Thoracic aorta (tissue), 2 donors: ENCODE measurements at places on chromosomes 16 and 17.

GRCh38 chr16:7351610-7352510, 19.2 kb downstream of the RBFOX1 start:
- no peak for DNase-seq

- no peak for DNase-seq
Observed at GRCh38 chr16:13684819-13685563, 235.0 kb upstream of the ERCC4 start.

DNA sequence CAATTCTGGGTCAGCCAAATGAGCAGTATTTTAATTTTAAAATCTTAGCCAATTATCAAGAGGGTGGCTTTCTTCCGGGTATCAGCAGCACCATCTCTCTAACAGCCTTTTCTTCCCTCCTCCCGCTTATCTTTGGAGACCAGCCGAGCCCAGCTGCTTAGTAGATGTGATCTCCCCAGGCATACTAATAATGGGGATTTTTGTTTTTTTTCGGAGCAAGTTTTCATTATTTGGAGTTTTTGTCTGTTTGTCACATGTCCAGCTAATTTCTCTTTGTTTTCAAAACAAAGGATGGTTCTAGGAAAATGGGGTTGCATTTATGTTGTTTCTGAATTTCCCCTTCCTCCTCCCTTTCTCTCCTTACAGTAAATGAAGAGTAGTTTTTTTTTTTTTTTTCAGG, 170.5 kb upstream of the MPHOSPH6 start:
- DNase-seq = no peak

DNA sequence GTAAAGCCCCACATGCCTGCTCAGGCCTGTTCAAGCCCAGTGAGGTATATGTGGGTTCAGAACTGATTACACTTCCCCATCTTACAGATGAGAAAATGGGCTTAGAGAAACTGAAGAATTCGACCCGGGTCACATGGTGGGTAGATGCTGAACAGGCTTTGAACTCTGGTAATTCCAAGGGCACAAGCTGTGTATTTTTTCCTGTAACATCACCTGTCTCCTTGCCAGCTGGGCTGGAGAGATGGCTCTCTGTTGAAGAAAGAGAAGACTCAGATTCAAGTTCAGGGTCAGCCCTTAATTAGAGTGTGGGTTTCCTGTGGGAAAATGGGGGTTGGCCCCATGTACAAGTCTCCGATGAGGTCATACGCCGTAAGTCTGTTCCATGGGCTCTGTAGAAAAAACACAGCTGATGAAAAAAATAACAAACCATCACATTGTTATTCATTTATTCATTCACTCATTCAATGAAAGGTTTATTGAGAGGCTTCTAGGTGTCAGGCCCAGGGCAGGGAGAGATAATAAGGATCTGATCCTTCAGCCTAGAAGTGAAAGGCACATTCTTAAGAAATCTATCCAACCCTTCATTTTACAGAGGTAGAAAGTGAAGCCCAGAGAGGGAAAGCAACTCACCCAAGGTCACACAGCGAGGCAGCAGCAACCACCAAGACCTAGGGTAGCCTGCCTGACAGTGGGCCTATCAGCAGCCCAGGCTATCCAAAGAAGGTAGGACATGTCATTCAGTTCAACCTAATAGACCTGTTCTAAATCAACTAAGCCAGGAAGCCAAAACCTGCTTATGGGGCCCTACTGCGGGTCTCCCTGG, 482.8 kb downstream of the SOX9 start:
- DNase-seq = no peak

DNA sequence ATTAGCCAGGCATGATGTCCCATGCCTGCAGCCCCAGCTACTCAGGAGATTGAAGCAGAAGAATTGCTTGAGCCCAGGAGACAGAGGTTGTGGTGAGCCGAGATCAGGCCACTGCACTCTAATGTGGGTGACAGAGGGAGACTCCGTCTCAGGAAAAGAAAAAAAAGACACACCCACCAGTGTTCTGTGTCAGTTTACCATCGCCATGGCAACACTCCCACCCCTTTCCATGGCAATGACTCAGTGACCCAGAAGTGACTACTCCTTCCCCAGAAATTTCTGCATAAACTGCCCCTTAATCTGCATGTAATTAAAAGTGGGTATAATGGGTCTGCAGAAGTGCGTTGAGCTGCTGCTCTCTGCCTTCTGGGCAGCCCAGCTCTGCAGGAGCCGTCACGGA, 4.0 kb upstream of the ZC3H18 start:
- DNase-seq = no peak

DNA sequence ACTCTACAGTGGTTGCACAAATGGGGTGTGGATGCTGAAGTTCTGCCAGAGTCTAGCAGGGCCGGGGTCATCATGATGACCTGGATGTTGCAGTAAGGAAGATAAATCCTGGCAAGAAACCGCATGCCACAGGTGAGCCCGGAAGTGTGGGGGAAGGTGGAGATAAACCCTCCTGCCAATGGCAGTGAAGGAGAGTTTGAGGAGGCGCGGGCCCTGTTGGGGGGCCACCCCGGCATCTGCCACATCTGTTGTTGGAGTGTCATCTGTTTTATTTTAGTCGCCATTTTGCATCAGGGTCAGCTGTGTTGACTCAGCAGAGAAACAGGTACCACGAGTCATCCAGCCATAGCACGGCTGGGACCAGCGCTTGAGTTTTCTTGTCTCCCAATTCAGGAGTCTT, 173.8 kb upstream of the CHMP6 start:
- no peak for DNase-seq

DNA sequence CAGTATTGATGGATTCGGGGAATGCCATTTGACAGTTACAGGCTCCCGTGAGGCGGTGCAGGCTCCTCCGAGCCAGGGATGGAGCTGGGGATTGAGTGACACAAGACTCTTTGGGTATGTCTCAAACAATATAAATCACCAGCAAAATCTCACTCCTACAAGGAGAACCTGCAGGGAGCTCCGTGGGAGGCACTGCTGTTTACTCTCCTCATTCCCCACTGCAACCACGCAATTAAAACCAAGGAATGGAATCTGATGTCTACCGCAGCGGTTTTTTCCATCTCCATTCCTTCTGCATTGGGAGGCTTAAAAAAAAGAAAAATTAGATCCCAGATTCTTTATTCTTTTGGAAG, 157.9 kb downstream of the WWOX start:
- DNase-seq = no peak

DNA sequence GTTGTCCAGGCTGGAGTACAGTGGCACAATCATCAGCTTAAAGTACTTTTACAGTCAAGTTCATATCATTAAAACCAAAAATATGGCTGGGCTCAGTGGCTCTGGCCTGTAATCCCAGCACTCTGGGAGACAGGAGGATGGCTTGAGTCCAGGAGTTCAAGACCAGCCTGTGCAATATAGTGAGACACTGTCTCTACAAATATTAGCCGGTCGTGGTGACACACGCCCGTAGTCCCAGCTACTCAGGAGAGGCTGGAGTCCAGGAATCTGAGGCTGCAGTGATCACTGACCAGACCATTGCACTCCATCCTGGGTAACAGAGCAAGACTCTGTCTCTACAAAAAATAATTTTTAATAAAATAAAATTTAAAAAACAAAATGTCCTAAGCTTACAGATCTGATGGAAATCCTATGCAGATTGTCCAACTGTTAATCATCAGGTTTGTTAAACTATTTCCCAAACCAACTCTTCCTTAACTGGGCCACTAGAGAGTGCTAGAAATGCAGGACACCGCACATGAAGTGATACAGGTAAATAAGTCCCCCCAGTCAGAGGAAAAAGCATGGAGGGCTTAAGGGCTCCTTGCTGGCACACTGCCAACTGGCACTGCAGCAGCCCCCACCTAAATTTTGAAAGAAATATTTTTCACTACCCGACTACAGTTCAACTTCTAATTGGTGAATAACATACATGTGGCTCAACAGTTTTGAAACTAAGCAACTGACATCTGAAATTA, 2.8 kb downstream of the USP22 start:
- DNase-seq = no peak

- no peak for DNase-seq
Observed at GRCh38 chr17:44006272-44006597, 1.8 kb downstream of the NAGS start.

GRCh38 chr17:2087597-2088211, 32.8 kb downstream of the HIC1 start:
- DNase-seq = no peak

DNA sequence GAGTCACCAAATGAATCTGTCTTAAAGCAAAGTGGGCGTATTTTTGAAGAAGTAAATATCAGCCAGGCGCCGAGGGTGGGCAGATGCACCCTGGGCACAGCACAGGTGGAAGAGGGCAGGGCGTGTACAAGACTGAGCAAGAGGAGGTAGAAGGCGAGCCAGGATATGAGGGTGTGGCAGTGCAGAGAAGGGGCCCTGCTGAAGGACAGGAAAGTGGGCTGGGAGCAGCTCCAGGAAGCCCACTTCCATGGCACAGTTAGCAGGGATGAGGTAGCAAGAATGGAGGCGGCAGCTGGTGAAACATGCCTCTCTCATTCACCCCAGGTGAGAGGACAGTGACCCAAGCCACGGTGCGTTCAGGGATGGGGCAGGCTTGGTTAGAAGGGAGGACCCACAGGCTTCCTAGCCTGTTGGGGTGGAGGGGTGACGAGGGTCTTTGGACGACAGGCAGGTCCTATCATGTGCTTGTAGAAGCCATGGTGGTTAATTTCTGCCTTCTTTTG, 149.3 kb downstream of the CLEC16A start:
- no peak for DNase-seq

- DNase-seq = no peak
Observed at GRCh38 chr17:44247440-44247841, 20.5 kb downstream of the SLC4A1 start.

GRCh38 chr17:50397919-50398285, 579 bp upstream of the LRRC59 start:
- DNase-seq = no peak

- DNase-seq = no peak
Observed at GRCh38 chr17:52030052-52030451, 128.5 kb downstream of the CA10 start.

GRCh38 chr17:50956750-50957523, 90.8 kb upstream of the TOB1 start:
- no peak for DNase-seq

DNA sequence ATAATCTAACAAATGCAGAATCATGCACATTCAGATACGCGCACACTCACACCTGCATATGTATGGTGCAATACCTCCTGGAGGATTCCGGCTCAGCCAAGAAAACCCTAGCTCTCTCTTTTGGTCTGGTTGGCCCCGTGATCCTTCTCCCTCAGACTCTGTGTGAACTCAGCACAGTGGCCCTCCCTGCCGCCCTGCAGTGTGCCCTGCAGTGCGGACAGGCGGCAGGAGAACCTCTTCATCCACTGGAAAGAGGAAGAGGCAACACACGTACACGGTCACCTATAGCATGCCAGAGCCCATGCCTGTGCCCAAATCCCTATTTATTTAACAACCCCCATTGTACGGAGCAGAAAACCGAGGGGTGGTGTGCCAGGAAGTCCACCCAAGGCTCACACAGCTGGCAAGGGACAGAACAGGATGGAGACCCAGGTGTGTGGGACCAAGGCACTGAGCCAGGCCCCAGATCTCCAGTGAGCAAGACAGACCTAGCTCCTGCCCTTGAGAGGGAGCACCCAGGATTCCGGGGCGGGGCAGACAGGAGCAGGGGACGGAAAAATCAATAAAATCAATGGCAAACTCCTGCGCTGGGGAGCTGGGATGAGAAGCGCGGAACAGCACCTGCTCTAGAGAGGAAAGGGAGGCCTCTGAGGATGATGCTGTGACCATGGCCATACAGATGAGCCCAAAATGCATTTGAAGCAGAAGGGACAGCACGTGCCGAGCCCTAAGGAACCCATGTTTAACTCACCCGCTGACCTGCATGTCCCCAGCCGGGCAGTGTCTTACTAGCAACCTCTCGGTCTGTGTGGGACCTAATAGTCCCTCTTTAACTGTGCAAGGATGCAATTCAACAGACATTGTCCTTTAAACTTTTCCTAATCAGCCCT, 54.7 kb upstream of the CIBAR2 start:
- DNase-seq = no peak

DNA sequence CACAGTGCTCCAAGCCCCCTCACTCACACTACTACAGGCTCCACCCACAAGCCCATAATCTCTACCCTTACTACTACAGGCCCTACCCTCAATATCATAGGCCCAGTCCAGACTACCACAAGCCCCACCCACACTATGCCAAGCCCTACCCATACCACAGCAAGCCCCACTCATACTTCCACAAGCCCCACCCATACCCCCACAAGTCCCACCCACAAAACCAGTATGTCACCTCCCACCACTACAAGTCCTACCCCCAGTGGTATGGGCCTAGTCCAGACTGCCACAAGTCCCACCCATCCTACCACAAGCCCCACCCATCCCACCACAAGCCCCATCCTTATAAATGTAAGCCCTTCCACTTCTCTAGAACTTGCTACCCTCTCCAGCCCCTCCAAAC, 13.8 kb downstream of the RIPOR1 start:
- DNase-seq = no peak

DNA sequence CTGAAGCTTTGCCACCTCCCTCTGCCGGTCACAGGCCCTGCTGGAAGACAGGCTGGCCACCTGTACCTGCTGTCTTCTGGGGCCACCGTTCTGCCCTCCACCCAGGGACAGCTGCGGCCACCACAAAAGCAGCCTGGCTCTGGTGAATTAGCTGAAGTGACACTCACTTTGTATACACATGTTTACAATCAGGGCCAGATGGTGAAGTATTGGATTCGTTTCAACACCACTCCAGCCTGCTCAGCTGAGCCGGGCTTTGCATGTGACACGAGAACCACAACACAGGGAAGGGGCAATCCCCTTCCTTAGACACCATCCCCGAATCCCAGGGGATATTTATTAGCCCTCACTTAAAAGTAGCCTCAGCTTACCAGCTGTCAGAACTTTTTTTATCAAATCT, 191.5 kb upstream of the RPL38 start:
- DNase-seq = no peak

- no peak for DNase-seq
Observed at GRCh38 chr17:700504-701094, 14.0 kb downstream of the VPS53 start.

DNA sequence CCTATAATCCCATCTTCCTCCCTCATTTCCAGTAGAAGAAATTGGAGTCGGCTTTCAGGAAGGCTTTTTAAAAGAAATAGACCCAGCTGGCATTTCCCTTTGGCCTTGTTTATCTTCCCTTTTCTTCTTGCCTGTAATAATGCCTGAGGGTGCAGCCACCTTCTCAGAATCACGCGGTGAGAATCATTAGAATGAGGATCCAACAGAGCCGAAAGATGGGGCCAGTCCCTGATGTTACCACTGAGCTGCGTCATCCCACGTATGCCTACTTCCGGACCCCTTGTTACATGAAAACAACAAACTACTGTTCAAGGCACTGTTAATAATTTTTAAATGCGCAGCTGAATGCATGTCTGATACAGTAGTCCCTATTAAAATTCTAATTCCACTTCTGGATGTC, 24.1 kb downstream of the SDR42E1 start:
- DNase-seq = no peak
